ENCODE measurements at places on chromosomes 6 and 20.

- DNase-seq: no peak
Measured at GRCh38 chr6:63649847-63650265, 14.3 kb downstream of the PHF3 start.

- no peak for DNase-seq
Measured at GRCh38 chr6:35782424-35782823, 1.6 kb downstream of the CLPSL1 start.

DNA sequence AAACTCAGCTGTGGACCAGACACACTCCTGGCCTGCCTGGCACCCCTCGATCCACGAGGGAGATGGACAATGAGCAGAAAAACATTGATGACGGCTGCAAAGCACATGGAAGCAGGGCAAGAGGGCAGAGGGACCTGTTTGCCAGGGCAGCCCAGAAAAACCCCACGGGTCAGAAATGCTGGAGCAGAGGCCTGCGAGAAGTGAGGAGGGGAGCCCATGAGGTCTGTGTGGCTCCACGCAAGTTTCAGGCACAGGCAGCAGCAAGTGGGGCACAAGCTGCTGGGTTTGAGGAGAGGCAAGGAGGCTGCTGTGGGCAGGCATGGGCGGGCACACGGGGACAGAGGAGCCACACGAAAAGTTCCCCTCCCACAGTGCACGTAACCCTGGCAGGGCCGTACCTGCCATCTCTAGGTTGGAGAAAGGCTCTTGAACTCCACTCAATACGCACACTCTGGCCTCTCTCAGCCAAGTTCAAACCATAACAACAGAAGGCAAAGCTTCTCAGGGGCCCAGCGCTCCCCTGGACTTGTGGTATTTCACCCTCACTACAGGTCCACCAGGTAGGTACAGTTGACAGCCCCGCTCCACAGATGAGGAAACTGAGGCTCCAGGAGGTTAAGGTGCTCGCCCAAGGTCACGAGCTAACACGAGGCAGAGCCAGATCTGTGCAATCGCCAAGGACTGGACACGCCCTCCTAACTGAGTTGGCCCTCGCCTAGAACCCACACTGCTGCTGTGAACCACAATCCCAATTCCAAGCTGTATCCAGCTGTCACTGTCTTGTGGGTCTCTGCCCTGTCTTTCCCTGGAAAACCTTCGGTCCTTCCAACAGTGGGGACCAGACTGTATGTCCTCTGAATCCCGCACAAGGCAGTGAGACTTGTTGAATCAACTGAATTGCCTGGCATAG lies 108.2 kb downstream of the NOL4L start:
- peak; percentile 60 for DNase-seq

GRCh38 chr20:61633004-61633403 lies 380.9 kb downstream of the CDH4 start:
- DNase-seq: no peak

GRCh38 chr20:49753133-49753532 lies 39.5 kb upstream of the B4GALT5 start:
- no peak for DNase-seq

DNA sequence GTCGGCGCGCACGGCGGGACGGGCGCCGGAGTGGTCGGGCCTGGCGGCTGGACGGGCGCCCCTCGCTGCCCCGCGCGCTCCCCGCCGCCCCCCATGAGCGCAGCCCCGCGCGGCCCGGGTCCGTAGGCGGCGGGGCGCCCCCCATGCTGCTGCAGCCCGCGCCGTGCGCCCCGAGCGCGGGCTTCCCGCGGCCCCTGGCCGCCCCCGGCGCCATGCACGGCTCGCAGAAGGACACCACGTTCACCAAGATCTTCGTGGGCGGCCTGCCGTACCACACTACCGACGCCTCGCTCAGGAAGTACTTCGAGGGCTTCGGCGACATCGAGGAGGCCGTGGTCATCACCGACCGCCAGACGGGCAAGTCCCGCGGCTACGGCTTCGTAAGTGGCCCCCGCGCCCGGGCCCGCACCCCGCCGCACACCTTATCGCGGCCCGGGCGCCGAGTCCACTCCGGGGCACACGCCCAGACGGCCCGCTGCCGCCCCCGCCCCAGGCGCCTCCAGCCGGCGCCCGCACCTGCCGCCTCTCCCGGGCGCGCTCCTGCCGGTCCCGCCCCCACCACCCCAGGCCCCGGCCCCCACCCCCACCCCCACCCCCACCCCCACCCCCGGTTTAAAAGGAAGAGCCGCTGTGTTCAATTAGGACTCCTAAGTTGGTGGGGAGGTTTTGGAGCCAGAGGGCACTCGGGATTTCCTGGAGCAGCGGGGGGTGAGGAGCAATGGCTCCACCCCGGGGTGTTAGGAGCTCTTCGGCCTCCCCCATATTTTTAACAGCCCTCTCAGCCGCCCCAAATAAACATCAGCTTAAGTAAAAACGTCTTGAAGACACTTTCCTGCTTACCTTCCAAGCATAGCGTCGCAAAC lies 474 bp downstream of the RBM38 start:
- peak; percentile 29 for DNase-seq

DNA sequence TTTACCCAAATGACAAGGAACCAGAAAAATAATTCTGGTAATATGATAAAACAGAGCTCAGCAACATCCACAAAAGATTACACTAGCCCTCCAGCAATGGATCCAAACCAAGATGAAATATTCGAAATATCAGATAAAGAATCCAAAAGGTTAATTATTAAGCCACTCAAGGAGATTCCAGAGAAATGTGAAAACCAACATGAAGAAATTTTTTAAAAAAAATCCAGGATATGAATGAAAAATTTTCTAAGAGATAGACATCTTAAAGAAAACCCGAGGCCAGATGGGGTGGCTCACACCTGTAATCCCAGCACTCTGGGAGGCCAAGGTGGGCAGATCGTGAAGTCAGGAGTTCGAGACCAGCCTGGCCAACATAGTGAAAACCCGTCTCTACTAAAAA lies 124.4 kb downstream of the CDK19 start:
- no peak for DNase-seq

DNA sequence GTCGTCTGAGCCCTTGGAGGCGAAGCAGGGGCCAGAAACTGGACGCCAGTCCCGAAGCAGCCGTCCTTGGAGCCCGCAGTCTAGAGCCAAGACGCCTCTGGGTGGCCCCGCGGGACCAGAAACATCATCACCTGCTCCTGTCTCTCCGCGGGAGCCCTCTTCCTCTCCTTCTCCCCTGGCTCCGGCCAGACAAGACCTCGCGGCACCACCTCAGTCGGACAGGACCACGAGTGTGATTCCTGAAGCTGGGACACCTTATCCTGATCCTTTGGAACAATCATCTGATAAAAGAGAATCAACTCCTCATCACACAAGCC lies 416 bp downstream of the RSPH4A start:
- no peak for DNase-seq

GRCh38 chr20:34473262-34473883 lies 42.8 kb upstream of the DYNLRB1 start:
- no peak for DNase-seq

GRCh38 chr6:19446570-19446969 lies 390.6 kb upstream of the ID4 start:
- DNase-seq: no peak

- no peak for DNase-seq
Measured at GRCh38 chr20:61422636-61423425, 170.8 kb downstream of the CDH4 start.

- DNase-seq: no peak
Measured at GRCh38 chr6:137926207-137926731, 59.2 kb downstream of the TNFAIP3 start.

DNA sequence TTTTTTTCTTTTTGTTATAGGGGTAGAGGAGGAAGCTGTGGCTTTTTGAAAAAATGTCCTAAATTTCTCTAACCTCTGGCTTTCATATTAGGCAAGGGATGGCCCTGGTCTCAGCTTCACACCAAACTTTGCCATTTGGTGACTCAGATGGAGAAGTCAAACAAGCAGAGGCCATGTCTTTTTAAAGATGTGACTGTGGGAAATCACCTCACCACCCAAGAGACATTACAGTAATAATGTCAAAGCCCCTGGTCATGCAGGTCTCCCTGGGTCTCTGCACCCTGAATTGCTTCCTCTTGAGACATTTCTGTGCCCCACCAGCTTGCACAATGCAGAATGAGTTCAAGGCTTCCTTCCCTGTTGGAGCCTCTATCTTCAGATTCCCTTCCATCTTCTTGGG lies 39.5 kb upstream of the ADGRF5 start:
- no peak for DNase-seq

DNA sequence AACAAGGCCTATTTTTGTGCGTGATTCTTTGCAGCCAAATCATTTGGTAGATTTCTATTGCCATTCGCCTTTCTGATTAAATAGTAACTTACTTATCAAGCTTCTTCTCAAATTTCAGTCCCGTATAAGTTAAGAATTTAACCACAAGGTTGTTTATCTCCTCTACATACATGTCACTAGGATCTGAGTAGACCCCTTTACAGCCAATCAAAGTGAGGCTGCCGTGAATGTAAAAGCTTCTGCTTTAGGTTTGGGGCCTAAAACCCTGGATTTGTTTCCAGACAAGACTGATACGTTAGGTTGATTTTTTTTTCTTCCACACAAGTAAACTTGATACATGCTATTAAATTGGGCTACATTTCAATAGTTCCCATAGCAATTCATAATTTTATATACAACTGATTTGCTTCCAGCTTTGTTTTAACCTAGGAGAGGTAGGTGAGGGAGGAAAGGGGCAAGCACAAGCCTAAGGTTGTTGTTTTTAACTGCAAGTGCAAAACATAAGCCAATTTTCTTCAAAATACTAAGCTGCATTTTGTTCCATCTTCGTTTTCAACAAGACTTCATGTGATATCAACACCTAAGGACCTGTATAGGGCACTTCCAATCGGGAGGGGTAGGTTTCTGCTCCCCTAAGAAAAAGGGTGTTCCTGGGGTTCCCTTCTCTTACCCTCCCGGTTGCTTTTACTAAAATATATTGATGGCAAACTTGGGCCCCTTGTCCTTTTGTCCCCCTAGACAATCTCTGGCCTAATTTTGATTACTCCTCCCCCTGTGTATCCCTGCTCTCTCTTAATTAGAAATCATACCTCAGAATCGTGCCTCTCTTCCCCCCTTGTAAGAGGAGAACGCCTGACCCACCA lies 1.7 kb downstream of the RANBP9 start:
- DNase-seq: peak; percentile 81

GRCh38 chr6:36633915-36634314 lies 39.8 kb downstream of the SRSF3 start:
- peak; percentile 61 for DNase-seq

DNA sequence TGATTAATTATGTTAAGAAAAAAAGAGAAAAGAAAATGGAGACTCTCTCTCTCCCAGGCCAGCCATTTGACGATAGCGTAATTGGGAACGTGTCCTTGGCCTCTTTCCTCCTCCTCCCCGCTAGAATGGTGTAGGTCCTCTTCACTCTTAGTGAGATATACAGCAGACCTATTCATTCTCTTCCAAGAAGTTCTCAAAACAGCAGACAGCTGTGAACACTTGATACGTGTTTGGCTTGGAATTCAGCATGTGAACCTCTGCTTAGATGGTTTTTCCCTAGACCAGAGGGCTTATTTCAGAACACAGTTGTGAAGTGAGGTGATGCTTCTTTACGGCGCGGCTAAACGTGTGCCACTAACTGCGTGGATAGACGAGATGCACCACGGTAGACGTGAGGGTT lies 32.6 kb upstream of the TULP4 start:
- peak; percentile 18 for DNase-seq

- DNase-seq: no peak
Measured at GRCh38 chr20:53154540-53154939, 182.4 kb downstream of the TSHZ2 start.

DNA sequence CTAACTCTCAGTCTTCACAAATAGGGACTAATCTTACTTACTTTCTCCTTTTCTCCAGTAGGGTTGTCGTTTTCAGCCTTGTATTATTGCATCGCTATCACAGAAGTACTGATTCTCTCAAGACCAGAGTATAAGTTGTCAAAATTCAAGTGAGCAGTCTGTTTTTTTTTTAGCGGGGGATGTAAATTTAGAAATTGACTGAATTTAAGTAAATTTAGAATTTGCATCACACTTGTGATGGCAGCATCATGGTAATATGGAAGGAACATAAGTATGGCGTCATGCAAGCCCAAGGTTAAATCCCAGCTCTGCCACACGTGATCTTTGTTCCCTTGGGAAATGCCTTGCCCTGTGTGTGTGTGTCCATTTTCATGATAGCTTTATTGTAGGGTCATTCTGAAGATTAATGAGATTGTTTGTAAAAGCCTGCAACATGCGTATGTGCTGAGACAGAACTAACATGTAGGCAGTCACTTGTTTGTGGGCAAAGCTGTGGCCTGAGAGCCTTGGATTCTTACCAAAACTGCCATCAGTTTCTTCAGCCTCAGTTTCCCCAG lies 52.8 kb upstream of the VSTM2L start:
- no peak for DNase-seq

DNA sequence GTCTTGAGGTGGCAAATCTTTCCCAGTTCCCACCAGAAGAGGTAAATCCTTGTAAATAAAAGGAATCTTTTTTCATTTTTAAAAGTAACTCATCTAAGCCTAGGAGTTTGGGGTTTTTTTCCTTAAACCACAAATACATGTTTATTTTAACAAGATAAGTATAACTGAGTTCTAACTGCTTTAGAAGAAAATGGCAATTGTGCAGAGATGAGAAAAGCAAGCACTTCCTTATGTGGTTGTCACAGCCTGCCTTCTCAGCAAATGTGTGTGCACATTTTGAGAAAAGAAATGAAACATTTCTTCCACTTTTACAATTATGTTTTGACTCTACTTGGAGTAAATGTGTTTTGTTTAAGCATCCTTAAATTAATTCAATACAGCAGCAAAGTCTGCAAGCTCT lies 17.7 kb downstream of the HCK start:
- no peak for DNase-seq

- no peak for DNase-seq
Measured at GRCh38 chr20:40902661-40903060, 126.0 kb upstream of the TOP1 start.

DNA sequence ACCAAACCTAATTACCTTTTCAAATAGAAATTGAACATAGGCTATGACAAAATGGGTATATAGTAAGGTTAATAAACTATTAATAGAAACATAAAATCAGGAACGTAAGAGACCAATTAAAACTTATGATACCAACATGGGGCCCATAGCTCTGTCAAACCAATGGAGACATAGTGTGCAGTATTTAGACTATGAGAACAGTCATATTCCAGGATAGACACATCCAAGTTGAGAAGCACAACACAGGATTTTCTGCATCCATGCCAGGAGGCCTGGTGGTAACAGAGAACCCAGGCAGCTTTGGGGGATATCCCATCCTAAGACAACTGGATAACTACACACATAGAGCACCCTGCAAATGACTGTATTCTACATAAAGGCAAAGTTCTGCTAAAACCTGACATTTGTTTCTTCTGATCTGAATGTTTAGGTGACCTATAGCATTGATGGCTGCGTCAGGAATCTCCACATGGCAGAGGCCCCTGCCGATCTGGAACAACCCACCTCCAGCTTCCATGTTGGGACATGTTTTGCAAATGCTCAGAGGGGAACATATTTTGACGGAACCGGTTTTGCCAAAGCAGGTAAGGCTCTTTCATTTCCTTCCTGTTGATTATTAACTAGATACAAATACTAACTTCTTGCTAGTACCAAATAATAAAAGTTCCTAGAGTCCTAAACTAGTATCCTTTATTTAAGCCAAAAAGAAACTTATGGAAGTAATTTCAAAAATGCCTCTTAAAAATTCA lies 202.7 kb downstream of the ARHGAP18 start:
- DNase-seq: no peak

- no peak for DNase-seq
Measured at GRCh38 chr6:24394780-24395437, 7.8 kb upstream of the MRS2 start.

GRCh38 chr6:107712665-107713551 lies 111.2 kb downstream of the SCML4 start:
- no peak for DNase-seq
